Naive thymus-derived CD8-positive, alpha-beta T cell (primary cell): ENCODE measurements at places on chromosomes 3 and 15.

DNA sequence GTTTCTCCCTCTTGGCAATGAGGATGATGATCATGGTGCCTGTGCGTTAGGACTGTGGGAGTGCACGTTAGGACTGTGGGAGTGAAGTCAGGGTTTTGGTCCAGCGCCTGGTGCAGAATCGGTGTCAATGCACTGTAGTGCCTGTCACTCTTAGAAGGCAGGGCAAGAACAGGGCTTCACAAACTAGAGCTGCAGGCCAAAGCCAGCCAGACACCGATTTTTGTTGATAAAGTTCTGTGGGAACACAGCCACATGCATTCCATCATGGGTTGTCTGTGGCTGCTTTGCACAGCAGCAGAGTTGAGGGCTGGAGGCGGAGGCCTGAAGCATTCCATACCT is 32.6 kb upstream of the NR2C2 start:
- no peak for DNase-seq

DNA sequence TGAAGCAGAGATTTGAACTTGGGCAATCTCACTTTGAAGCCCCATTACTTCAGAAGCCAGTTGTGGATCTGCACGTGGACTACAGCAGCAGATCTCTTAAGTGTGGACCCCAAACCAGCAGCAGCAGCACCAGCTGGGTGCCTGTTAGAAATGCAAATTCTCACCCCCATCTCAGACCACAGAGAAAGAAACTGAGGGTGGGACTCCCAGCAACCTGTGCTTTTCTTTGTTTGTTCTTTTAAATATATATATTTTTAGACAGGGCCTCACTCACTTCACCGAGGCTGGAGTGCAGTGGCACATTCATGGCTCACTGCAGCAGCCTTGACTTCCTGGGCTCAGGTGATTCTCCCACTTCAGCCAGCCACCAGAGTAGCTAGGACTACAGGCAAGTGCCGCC is 53.2 kb downstream of the SLTM start:
- no peak for DNase-seq

DNA sequence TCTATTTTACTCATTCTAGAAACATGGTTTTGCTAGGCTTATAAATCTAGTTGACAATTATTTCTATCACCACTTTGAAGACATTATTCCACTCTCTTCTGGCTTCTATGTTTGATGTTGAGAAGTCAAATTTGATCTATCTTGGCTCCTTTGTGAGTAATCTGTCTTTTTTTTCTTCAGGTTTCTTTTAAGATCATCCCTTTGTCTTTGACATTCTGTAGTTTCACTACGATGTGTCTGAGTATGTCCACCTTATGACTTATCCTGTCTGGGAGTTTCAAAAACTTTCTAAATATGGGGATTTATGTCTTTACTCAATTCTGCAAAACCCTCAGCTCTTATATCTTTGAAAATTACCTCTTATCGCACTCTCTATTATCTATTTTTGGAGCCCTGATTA is 41.0 kb upstream of the TMEM158 start:
- DNase-seq: no peak

DNA sequence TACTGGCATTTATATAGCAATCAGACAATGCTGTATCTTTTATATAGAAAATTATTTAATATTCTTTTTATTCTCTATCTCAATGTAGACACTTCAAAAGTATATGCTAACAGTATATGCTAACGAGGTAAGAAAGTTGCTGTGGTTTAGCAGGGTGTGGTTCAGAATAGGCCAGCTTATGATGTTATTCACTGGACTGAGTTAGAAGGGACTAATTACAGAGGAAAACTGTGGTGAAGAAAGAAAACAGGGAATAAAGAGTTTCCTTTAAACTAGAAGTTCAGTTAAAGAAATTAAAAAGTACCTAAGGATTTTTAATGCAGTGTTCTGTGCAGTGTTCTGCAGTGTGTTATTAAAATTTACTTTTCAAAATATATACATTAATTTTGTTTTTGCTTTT is 59.4 kb downstream of the MYO9A start:
- no peak for DNase-seq
